Cardiac muscle cell (in vitro differentiated cells and primary cell): ENCODE measurements at places on chromosomes 6 and 20.

DNA sequence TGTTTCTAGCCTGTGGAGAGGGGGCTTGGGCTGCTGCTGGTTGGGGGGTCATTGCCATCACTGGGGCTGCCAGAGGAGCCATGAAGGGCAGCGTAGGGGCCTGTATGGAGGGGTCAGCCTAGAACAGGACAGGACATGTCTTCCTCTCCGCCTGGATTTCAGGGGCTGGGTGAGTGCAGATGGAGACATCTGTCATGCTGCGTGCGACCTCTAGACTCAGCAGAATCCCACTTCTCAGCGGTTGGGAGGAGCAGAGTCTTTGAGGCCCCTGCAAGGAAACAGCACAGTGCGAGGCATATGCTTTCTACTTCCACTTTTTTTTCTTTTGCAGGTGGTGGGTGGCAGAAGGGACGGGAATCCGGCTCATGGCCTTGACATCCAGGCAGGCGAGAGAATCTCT is 67.9 kb downstream of the EZR start:
- peaks cover 26% of the 10 kb centered on the region for H3K4me1 ChIP-seq
- no peaks in the 10 kb centered on the region for H3K36me3 ChIP-seq
- H3K27ac ChIP-seq = peak overlapping the region; percentile 91
- no peak for DNase-seq

GRCh38 chr20:20213526-20214121 is 154.3 kb upstream of the INSM1 start:
- H3K27me3 ChIP-seq = no peaks in the 10 kb centered on the region
- H3K36me3 ChIP-seq = no peaks in the 10 kb centered on the region
- DNase-seq = no peak
- H3K27ac ChIP-seq = no peak overlapping the region
- H3K4me1 ChIP-seq = peaks cover 9% of the 10 kb centered on the region

DNA sequence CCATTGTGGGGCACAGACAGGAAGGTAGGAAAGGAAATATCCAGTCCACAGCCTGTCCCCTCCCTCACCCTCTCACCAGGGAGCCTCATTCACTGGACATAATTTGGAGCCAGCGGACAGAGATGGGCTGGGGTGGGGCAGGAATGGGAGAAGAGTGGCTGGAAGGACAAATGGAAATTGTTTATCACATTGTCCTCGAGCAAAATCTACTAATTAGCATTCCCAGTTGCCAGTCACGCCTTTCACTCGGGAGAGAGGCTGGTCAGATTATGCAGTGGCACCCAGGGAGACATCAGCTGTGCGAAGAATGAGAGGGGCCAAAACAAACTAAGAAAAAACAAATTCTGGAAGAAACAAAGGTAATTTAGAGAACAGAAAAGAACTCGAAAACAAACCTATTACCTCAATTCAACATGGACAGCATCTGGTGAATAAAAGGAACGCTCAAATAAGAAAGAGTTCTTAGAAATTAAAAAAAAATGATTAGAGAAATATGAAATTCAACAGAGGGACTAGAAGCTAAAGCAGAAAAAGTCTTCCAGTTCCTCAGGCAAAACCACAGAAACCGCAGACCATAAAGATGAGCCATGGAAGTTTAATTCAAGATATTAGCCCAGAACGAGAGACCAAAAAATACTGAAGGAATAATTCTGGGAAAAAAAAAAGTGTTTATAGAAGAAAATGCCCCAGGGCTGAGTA is 108.5 kb upstream of the RALGAPA2 start:
- H3K4me1 ChIP-seq = no peaks in the 10 kb centered on the region
- H3K36me3 ChIP-seq = no peaks in the 10 kb centered on the region
- H3K27me3 ChIP-seq = no peaks in the 10 kb centered on the region
- DNase-seq = no peak
- H3K27ac ChIP-seq = no peak overlapping the region

GRCh38 chr6:44268095-44268628 is 2.1 kb upstream of the TMEM151B start:
- H3K4me1 ChIP-seq = peaks cover 6% of the 10 kb centered on the region
- no peak overlapping the region for H3K4me3 ChIP-seq
- H3K27ac ChIP-seq = no peak overlapping the region
- DNase-seq = peak; percentile 53
- peaks cover 23% of the 10 kb centered on the region for H3K27me3 ChIP-seq

GRCh38 chr6:31493875-31494694 is 3.9 kb upstream of the MICB start:
- no peaks in the 10 kb centered on the region for H3K4me1 ChIP-seq
- peak; percentile 90 for DNase-seq
- H3K4me3 ChIP-seq = peak overlapping the region; percentile 34
- H3K27me3 ChIP-seq = peaks cover 38% of the 10 kb centered on the region
- H3K27ac ChIP-seq = no peak overlapping the region

DNA sequence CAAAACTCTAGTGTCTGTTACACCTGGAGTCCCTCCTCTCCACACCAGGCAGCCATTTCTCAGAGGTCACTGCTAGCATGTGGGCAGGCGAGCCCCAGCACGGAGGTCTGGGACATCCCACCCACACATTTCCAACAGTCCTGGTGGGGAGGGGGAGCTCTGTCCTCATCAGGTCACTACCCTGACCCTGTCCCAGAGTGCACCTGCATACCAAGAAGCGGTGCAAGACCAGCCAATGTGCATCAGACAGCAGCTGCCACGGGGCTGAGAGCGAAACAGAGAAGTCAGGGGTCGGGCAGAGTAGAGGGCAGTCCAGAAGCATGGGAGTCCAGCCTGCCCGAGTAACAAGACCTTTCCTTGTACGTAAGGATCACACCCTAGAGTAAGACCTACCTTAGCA is 71.1 kb downstream of the TAF4 start:
- H3K27me3 ChIP-seq = no peaks in the 10 kb centered on the region
- no peak for DNase-seq
- H3K4me3 ChIP-seq = no peak overlapping the region
- H3K4me1 ChIP-seq = no peaks in the 10 kb centered on the region
- H3K36me3 ChIP-seq = peaks cover 42% of the 10 kb centered on the region
- H3K27ac ChIP-seq = no peak overlapping the region

GRCh38 chr6:80547827-80548226 is 441.4 kb downstream of the BCKDHB start:
- H3K4me1 ChIP-seq = no peaks in the 10 kb centered on the region
- H3K4me3 ChIP-seq = no peak overlapping the region
- no peaks in the 10 kb centered on the region for H3K36me3 ChIP-seq
- DNase-seq = peak; percentile 55

GRCh38 chr6:142359271-142359960 is 57.6 kb downstream of the ADGRG6 start:
- no peak for DNase-seq
- H3K4me1 ChIP-seq = peaks cover 9% of the 10 kb centered on the region
- no peak overlapping the region for H3K4me3 ChIP-seq
- no peaks in the 10 kb centered on the region for H3K27me3 ChIP-seq
- H3K27ac ChIP-seq = no peak overlapping the region
